Activated CD4-positive, alpha-beta T cell treated with anti-CD3 and anti-CD28 coated beads, Interleukin-2, amount 50 U/mL, for 1 hour (primary cell): ENCODE measurements at places on chromosomes 7 and 10.

GRCh38 chr7:112437072-112437471 lies 13.2 kb upstream of the IFRD1 start:
- no peak for DNase-seq

DNA sequence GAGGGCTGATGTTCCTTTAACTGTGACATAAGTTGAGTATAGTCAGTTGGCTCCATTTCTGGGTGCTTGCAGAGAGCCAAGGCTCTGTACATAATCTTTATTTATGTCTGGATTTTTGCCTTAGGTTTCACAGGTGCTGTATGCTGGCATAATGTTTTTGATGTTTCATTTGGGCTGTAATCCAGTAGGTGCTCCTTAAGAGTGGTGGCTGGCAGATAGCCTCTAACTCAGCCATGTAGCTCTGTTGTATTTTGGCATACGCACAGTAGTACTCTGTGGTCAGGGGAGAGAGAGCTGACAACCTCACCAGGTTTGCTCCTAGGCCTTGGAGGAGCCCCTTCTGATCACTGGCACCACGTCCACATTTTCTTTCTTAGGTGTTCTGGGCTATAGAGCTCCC lies 61.1 kb downstream of the RNF133 start:
- no peak for DNase-seq

GRCh38 chr10:23981520-23982309 lies 227.2 kb upstream of the KIAA1217 start:
- no peak for DNase-seq

- DNase-seq, result no peak
Measured at GRCh38 chr7:5477723-5478531, 54.3 kb upstream of the TNRC18 start.

- no peak for DNase-seq
Measured at GRCh38 chr7:41183741-41184140, 519.1 kb downstream of the INHBA start.

- no peak for DNase-seq
Measured at GRCh38 chr7:159153511-159153910, 8.8 kb upstream of the VIPR2 start.

DNA sequence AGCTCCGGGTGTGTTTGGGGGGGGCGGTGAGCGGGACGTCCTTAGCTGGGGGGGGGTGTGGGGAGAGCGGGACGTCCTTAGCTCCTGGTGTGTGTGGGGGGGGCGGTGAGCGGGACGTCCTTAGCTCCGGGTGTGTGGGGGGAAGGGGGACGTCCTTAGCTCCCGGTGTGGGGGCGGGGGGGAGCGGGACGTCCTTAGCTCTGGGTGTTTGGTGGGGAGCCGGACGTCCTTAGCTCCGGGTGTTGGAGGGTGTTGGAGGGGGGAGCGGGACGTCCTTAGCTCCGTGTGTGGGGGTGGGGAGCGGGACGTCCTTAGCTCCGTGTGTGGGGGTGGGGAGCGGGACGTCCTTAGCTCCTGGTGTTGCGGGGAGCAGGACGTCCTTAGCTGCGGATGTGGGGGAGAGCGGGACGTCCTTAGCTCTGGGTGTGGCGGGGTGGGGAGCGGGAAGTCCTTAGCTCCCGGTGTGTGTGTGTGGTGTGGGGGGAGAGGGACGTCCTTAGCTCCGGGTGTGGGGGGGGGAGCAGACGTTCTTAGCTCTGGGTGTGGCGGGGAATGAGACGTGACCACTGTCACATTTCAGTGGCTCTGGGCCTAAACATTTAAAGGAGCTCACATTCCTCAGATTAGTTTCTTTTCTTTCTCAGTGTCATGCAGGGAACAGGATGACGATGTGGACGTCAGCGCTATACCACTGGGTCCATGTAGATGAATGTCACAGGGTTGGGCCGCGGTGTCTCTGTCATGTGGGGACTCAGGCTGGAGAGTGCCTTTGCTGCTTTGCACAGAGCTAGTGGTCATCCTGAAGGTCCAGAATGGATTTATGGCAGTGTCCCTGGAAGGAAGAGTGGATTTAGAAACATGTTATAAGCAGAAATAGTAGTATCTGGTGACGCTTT lies 7.5 kb downstream of the DYNC2I1 start:
- DNase-seq, result peak; percentile 25

- no peak for DNase-seq
Measured at GRCh38 chr10:125565046-125565445, 117.9 kb downstream of the TEX36 start.

- DNase-seq, result peak; percentile 21
Measured at GRCh38 chr7:98294798-98295382, 13.4 kb downstream of the BRI3 start.

GRCh38 chr7:115116773-115117715 lies 195.2 kb downstream of the MDFIC start:
- DNase-seq, result no peak

GRCh38 chr7:101232141-101232850 lies 5.3 kb downstream of the CLDN15 start:
- DNase-seq, result no peak

DNA sequence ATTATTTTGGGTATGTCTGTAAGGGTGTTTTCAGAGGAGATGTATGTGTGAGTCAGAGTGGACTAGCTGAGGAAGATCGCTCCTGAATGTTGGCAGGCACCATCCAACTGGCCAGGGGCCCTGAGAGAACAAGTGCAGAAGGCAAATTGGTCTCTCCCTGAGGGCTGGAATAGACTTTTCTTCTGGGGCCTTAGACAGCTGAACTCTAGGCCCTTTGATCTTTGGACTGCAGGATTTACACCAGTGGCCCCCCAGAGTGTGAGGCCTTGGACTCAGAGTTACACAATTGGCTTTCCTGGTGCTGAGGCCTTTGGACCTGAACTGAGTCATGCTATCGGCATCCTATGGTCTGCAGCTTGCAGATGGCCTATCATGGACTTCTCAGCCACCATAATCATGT lies 217.2 kb downstream of the REEP3 start:
- DNase-seq, result no peak

GRCh38 chr7:104936546-104936945 lies 77.5 kb upstream of the KMT2E start:
- DNase-seq, result no peak

DNA sequence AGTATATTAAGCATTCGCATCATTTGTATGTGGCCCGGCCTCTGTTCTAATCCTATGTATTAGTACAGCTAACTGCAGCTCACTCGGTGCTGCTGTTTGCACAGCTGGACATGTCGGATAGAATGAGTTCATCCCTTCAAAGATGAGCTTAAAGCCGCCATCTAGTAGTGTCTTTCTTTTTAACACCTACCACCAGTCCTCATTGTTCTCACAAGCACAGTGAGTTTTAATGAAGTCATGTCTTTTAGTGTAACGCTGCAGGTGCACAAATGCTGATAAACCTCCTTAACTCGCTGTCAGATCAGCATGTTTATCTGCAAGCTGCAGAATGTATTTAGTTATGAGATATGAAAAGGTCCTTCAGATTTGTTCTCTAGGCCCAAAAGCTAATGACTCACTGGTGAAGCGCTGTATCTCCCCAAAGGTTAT lies 247.5 kb downstream of the MTERF1 start:
- no peak for DNase-seq

DNA sequence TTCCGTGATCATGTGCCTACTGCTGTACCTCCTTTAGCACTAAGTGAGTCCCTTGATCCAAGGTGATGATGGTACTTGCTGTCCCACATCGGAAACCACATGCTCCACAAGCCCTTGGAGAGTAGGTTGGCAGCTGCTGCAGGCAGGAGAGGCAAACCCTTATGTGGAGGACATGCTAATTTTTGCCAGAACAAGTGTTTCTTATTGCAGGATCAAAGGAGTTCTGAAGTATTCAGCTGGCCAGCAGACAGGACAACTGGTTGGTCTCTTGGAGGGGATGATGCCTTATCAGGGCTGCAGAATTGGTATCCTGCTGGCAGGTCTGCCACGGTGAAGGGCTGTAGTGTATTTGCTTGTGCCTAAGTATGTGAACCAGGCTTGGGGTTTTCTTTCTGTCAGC lies 36.8 kb downstream of the NACAD start:
- DNase-seq, result no peak

DNA sequence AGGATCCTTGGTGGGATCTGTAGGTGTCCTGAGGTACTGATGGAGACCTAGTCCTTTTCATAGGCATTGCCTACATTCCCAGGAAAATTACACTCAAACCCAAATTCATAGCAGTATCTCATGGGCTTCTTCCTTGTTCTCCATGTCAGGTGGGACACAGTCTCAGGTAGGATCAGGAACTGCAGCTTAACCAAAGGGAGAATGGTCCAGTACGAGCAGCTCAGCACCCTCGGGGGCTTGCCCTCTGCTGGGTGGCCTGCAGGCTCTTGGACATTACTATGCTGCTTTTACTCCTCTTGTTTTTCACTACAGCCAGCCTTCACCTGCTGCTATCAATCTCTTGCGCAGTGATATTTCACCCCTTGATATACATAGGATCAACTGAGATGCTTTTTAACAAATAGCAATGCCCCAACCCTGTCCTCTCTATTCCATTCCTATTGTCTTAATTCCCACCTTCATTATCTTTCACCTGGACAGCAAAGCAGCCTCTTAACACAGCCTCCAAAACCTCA lies 28.6 kb downstream of the PLA2G12B start:
- DNase-seq, result no peak
